ENCODE measurements at places on chromosomes 3 and 15.
A peak's percentile ranks its signal among the peaks of the same experiment; 100 is the strongest.

DNA sequence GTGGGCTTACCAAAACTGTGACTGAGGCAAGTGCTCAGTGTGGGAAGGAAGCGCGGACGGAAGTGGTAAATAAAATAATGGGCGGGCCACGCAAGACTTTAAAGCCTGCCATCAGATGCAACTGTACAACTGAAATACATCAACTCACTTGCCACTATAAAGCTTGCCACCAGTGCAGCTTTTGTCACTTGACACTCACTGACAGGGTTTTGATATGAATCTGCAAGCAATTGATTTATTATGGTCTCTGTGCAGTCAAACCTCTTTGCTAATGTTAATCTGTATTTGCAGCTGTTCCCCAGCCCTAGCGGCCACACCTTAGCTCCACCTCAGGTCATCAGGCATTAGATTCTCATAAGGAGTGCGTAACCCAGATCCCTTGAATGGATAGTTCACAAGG lies 2.3 kb upstream of the GFM1 start:
- DNase-seq: no peak

DNA sequence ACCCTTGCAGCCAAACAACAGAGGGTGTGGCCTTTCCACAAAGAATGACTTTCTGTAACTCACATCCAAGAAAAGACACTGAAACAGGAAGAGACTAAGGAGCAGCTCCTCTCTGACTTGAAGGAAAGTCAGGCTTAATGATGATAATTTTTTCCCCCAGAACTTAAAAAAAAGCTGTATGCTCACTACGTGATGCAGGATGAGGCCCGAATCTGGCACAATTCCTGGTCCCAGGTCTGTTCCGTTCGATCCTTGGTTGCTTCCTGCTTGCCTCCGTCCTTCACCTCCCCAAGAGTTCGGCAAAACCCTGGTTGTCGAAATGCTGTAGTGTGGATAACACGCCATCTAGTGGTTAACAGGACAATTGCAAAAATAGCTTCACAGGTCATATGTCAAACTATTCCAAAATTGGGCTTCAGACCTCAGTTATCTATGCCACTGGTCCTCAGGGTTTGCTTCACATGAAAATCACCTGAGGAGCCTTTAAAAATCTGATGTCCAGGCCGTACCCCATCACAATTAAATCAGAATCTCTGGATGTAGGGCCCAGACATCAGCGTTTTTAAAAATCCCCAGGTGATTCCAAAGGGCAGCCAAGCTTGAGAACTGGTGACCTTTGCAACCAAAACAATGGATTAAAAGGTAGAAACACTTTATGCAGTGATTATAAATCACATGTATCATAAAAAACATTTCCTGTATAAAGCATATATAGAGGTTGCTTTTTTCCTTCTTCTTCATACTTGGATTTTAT lies 28.1 kb upstream of the SYNM start:
- DNase-seq: peak; percentile 30

- DNase-seq: no peak
These were observed 13.8 kb downstream of the XYLB start for GRCh38 chr3:38360345-38360744.

DNA sequence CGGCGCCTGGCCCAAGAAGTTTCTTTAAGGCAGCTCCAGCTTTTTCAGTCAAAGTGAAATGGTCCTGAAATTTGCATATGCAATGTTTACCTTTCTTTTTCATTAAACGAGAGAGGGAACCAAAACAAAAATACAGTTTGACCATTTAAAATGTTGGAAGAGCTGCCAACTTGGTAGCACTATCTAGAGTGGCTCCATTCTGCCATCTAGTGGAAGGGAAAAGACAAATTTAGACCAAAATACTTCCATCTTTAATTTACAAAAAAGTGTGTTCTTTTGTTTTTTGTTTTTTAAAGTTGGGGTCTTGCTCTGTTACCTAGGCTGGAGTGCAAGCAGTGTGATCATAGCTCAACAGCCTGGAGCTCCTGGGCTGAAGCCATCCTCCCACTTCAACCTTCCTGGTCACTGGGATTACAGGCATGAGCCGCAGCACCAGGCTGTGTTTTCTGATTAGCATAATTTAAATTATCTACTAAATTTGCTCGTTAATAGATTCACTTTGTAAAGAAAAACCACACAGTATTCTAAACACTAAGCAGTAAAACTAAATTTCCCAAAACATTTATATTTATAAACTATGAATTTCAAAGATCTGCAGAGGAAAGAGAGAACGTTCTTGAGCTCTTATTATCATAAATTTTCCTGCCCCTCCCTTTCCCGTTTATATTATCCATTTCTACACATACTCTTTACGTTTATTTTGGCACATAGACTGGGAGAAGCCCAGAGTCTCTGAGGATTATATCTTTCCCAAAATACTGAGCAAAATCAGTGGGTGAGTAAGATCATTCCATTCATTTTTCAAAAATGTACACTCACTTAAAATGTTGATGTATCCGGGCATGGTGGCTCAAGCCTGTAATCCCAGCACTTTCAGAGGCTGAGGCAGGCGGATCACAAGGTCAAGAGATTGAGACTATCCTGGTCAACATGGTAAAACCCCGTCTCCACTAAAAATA lies 15.4 kb upstream of the RFC4 start:
- DNase-seq: no peak

DNA sequence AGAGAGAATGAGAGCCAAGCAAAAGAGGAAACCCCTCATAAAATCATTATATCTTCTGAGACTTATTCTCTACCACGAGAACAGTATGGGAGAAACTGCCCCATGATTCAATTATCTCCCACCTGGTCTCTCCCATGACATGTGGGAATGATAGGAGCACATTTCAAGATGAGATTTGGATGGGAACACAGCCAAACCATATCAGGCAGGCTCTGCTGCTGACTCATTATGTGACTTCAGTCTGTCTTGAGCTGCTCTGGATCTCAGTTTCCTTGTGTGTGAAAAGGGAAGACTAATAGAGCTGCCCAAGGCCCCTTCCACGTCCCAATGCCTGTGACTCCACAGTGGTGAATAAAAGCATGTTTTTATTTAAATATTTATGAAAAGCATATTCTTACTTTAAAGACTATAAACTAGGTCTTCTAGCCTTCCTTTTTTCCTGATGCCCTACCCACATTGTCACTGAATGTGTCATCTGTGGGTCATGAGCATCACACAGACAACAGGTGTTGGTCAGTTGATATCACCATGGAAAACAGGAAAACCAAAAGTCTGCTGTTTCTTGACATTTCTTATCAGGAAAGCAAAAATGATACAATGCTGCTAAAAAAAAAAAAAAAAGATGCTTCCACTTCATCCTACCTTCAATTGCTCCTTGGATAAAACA lies 96.0 kb upstream of the PPP2R3A start:
- no peak for DNase-seq

- no peak for DNase-seq
These were observed 18.8 kb downstream of the TRIM71 start for GRCh38 chr3:32836601-32837000.

DNA sequence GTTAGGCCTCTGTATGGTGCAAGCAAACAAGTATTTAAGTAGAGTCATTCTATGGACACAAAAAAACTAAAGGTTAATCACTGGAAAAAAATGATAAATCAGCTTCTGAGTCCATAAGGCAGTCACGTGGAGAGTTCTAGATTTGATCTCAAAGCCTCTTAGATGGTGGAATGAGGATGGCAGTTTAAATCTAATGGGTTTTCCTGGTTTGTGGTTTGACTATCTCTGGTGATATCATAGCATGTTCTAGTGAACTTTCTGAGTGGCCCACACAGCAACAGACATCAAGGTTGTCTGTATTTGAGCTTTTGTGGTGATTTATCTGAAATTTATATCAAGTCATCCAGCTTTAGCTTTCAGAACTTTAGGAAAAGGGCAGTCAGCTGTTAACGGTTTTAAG lies 52.4 kb downstream of the ILDR1 start:
- no peak for DNase-seq

- DNase-seq: no peak
These were observed 371.4 kb downstream of the NR2F2 start for GRCh38 chr15:96701877-96702276.

GRCh38 chr3:172868582-172869200 lies 118.2 kb downstream of the ECT2 start:
- DNase-seq: no peak

GRCh38 chr3:117512975-117513374 lies 803.4 kb downstream of the TUSC7 start:
- no peak for DNase-seq

GRCh38 chr15:92843326-92843725 lies 56.8 kb upstream of the CHD2 start:
- DNase-seq: no peak

GRCh38 chr15:74790080-74790916 lies 8.4 kb downstream of the CSK start:
- no peak for DNase-seq

GRCh38 chr3:128433837-128434165 lies 32.9 kb downstream of the DNAJB8 start:
- no peak for DNase-seq

GRCh38 chr15:68380456-68380855 lies 51.5 kb downstream of the ITGA11 start:
- no peak for DNase-seq

- DNase-seq: no peak
These were observed 33.3 kb downstream of the TFDP2 start for GRCh38 chr3:142115867-142116668.

DNA sequence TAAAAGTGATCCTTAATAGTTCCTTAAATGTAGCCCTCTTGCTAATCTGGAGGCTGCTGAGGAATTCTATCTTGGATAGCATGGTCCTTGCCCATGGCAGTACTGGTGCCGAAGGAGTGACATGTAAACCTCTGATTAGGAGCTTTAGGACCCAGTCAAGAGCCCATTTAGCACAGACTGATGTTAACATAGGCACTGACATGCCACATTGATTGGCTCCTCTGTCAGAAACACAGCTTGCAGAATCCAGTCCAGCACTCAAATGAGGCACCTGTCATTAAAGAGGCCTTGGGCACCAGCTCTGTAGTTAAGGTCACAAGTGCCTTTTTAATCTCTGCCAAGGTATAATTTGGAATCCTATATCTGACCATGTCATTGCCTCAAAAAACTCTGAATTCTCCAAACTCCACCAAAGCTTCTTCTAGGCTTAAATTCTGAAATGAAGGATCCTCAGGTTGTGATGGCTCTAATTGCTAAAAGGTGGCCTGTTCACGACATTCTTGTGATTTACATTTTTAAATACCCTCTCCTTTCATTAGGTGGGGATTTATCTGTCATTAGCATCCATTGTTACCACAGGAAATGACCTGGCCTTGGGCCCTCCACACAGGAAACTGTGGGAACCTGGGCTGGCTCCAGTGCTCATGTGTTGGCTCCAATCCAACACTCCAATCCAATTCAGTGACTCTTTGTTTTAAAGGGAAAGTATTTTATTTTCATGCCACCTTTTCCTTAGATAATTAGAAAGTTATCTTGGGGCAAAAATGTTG lies 57.3 kb upstream of the RNF7 start:
- no peak for DNase-seq

DNA sequence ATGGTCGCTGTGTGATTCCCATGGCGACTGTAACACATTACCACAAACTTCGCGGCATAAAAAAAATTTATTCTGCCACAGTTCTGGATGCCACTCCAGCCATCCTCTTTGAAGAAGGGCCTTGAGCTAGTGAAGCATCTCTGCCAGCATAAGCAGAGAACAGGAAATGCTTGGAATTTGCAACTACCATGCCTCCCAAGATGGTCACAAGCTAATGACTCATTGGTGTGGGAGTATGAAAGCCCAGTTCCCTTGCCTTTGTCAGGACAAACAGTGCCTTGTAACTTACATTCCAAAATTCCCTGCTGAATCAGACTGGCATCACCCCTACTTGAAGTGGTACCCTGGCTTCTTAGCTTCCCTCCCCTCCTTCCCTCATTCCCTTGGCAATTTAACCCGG lies 129.7 kb downstream of the PROS1 start:
- peak; percentile 19 for DNase-seq

GRCh38 chr3:133464573-133464972 lies 64.7 kb downstream of the BFSP2 start:
- no peak for DNase-seq

GRCh38 chr3:186152889-186153292 lies 44.0 kb upstream of the ETV5 start:
- DNase-seq: no peak

GRCh38 chr15:100034191-100034590 lies 301.0 kb upstream of the LYSMD4 start:
- DNase-seq: no peak

DNA sequence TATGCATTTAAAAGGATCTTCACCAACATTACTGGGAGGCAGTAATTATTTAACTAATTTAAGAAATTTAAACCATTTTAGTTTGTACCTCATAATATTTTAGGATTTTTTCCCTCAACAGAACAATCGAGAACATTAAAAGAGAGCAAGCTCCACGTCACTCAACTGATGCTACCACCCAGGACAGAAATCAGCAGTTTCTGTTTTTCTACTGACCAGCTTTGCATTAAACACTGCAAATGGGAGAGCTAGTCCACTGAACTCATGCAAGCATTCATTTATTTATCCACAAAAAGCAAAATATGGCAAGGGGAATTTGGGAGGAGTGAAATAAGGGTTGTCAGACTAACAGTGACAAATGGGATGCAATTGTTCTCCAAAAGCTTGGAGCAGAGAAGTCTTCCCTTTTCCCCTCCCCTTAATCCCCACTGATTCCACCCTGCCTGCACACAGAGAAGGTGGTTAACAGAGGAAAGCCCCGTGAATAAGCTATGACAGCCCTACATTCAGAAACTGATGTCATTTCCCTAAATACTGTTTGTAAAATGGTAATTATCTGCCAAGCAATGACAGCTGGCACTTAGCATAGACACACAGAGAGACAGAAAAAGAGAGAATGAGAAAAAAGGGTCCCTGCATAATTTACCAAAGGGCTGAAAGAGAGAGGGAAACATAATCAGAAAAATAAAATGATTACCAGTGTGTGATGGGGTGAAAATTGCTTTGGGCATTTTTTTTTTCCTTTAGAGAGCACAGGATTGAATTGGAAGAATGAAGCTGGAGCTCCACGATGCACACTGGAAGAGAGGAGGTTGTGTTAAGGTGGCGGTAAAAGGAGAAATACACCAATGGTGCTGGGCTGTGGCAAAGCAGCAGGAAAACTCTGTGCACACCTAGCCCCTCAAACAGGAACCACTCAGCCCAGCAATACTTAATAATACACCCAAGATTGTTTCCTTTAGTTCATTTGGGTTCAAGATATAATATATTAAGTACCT lies 777.4 kb downstream of the TUSC7 start:
- DNase-seq: no peak

DNA sequence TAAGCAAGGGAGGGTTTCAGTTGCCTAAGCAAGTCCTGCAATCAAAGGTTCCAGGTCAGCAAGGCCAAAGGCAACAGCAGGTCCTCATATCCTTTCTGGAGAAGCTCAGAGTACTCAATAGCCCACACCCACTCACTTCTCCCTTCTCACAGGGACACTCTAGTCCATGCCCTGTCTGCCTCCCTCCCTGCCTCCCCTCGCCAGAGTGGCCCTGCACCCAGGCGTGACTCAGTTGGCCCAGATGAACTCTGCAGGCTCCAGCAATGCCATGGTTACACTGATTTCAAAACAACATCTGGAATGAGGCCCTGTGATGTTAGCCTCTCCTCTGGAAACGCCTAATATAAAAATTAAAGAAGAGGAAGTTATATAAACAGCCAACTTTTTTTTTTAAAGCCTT lies 32.9 kb downstream of the IL16 start:
- DNase-seq: no peak

- no peak for DNase-seq
These were observed 142.1 kb upstream of the NAALADL2 start for GRCh38 chr3:174716956-174717505.

- no peak for DNase-seq
These were observed 3.1 kb downstream of the HGD start for GRCh38 chr3:120678984-120679383.

- DNase-seq: no peak
These were observed 37.8 kb downstream of the MYL3 start for GRCh38 chr3:46825450-46825849.
